ENCODE measurements at places on chromosomes 4 and X.

DNA sequence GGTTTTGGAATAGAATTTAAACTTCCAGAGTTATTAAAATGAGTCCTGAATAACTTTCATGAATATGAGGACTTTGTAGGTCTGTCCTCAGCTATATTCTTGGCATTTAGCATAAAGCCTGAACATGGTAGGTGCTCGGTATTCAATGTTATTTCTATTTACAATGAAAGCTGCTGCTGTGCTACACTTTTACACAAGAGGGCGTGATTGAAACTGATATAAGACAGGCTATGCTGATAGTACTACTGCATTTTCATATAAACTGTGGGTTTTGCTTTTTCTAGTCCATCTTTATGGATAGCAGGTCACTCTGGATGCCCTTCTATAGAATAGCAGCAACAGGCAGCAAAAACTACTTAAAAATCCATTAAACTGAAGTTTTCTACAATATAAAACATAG is 12.3 kb upstream of the GNPDA2 start:
- no peak for DNase-seq

DNA sequence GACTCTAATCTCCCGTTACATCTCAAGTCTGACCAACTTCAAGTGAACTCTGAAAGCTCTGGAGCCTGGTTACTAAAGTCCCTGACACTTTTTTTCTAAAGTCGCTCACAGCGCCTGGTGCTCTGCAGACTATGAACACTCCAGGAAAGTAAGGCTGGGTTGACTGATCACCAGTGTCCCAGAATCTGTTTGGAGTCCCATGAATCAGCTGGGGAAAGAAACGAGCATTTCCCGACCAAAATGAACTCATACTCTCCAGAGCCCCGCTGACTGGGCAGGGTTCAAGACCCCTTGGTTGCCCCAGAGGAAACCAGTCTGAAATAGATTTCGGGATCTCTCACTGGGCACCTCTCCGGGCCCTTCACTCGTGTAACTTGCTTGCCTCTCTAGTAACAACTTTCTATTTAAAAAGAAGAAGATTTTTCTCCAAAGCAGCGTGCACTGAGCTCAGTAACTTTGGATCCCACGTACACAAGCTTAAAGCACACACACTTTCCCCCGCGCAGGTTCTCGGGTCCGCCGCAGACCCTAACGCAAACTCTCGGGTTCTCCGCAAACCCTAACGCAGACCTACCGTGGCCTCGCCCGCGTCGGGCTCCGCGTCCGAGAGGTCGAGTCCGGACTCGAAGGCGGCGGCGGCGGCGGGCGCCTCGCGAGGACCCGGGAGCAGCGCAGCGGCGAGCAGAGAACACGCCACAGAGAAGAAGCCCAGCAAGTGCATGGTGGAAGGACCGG is 964 bp downstream of the VEGFC start:
- DNase-seq: peak; percentile 68

DNA sequence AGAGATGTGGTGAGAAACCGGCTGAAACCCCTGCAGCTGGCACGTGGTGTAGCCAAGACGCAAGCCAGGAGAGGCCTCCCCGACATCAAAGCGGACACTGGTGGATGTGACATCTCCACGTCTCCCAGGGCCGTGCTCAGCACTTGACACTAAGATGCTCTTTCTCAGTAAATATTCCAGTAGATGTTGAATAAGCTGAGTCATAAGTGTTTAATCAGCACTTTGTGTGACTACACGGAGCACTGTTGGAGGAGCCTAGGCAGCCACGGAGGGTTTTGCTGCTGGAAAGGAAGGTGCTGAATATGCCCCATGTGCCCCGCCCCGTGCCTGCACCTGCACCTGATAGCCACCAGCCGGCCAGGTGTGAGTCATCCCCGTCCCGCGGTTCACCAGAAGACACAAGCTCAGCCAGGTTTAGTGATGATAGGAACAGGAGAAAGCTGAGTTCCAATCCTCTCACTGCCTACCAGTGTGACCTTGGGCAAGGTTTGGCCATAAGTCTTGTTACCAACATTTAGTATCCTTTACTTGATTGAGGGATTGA is 29.0 kb upstream of the C4orf50 start:
- DNase-seq: no peak

DNA sequence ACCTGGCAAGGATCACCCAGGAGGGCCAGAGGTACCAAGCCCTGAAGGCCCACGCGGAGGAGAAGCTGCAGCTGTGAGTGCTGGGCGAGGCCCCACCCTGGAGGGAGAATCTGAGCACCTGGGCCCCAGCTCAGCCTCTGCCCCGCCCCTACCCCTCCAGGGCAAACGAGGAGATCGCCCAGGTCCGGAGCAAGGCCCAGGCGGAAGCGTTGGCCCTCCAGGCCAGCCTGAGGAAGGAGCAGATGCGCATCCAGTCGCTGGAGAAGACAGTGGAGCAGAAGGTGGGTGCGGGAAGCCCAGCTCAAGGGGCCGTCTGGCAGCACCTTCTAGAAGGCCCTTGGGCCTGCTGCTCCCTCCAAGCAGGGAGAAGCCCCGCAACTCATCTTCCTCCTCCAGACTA is 23.2 kb downstream of the TACC3 start:
- no peak for DNase-seq

DNA sequence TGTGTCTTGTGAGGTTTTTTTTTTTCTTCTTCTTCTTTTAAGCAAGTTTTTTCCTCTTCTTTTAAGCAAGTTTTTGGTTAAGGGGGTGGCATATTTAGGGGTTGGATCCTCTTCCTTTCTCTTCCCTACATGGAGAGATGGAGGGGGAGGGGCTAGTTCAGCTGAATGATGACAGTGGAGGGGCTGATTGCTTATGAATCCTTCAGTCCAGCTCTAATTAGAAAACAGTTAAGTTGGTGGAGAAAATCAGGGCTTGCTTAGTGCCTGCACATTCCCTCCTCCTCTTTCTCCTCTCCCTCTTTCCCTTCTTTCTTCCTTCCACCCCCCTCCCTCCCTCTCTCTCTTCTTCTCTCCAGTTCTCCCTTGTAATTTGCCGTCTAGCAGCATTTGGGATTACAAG is 4.4 kb upstream of the HAND2 start:
- no peak for DNase-seq

GRCh38 chrX:55487143-55487542 is 2.5 kb downstream of the USP51 start:
- DNase-seq: no peak

- DNase-seq: no peak
Measured at GRCh38 chr4:97662133-97662532, 481.1 kb downstream of the STPG2 start.

- no peak for DNase-seq
Measured at GRCh38 chr4:48546336-48546735, 56.3 kb downstream of the ZAR1 start.

GRCh38 chr4:17082186-17082585 is 183.7 kb upstream of the LDB2 start:
- no peak for DNase-seq

DNA sequence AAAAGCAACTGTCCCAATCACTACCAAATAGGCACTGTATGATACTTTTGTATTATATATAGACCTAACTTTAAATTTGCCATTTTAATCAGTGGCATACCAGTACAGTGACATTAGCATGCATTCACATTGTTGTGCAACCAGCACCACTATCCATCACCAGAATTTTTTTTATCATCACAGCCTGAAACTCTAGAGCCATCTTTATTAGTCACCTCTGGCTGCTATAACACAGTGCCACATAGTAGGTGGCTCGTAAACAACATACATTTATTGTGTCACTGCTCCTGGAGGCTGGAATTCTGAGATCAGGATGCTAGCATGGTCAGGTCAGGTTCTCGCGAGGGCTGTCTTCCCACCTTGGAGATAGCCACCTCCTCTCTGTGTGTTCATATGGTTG is 188.4 kb upstream of the GALNT7 start:
- DNase-seq: no peak

DNA sequence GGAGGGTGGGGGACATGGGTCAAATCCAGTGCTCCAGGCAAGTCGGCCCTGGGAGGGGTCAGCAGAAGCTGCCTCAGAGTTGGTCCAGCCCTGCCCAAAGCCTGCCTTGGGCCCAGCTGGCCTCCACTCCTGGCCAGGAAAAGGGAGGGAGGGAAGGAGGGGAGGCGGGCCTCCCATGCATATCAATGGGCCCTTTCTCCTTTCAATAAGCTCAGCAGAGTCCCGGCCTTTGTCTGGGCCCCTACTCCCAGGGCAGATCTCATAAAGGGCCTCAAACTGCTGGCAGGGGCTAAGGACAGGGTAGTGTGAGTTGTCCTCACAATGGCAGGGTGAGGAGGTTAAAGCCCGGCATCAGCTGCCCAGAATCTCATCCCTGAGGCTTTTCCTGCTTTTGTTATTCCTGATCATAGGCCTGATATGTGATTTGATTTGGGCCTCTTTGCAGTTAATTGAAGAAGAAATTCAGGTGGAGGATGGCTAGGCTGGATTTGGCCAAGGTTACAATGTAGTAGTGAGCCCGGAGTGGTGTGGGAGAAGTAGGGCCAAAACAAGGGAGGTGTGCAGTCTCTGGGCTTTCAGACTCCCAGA is 121.1 kb upstream of the ATP6AP2 start:
- DNase-seq: no peak

DNA sequence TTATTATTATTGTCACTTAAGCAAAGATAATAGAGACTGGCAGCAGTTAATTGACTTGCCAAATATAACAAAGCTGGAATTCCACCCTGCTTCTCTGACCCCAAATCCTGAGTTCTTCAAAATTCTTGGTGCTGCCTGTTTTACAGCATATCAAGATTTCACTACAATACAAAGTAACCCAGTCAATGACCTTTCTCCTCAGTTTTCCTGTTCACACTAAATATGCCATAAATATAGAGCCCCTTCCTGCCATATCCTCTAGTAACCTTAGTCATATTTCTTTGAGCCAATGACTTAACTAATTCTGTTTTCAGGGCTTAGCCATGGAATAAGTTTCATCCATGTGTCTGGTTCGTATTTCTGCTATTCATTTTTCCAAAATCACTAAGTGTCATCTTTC is 315.3 kb upstream of the HS3ST1 start:
- DNase-seq: no peak

DNA sequence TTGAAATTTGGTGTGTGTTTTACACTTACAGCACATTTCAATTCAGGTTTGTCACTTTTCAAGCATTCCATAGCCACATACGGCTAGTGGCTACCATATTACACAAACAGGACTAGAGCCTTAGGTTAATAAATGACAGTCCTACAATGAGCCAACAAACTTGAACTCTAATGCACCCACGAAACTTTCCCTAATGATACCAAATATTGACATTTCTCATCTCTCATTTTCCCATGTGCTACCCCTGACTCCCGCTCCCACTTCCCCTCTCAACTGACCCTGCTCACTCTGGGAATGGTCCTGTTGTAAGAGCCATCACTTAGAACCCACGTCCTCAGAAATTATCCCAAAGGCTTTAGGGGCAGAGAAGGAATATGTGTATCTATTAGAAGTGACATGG is 4.9 kb upstream of the TLR10 start:
- no peak for DNase-seq

DNA sequence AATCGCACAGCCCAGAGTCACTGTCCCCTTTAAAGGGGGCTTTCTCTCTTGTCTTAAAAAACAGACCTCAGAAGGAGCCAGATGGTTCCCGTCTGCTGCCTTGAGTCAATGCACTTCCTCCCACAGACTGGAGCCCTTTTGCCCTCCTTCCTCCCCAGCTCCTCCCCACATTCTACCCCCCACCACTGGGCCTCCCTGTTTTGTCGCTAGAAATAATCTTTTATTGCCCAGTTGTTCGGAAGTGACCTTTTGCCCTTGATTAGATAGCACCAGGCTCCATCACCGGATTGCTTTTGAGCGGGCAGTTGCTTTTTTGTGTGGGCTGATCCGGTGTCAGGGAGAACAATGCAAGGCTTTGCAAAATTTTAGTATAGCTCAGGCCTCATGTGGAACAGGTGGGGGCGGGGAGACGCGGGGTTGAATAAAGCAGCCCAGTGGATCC is 47.7 kb downstream of the SPRY1 start:
- DNase-seq: no peak

DNA sequence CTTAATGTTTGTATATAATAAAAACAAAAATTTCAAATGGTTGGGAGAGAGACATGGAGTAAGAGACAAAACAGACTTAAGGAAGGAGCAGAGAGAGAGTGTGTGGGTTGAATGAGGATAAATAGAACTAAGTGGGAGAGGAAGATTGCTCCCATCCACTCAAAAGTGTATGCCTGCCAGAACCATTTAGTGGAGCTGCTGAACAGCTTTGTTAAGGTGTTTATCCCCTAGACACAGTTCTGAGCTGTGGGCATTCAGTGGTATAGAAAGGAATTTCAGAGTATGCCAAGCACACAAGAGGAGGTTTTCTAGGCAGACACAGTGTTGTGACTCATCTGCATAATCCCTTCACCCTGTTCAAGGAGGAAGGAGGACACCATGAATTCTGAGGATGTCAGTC is 508.6 kb upstream of the EPHA5 start:
- DNase-seq: no peak

DNA sequence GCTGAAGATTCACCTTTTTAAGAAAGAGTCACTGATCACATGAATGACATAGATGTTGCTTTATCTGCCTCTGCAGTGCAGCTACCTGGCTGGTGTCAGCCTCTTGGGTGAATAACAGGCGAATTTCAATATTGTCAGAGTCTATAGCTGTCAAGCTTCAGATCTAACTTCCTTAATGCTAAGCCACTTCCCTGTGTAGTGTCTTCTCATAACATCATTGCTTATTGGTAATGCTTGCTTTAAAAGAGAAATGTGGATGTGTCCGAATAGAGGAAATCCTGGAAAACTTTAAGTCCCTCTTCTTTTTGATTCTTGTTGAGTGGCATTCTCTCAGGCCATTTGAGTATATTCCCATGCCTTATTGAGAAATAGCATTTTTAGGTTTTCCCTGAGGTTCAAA is 7.3 kb upstream of the IGFBP7 start:
- DNase-seq: no peak
